ENCODE measurements at places on chromosomes 12 and 14.

DNA sequence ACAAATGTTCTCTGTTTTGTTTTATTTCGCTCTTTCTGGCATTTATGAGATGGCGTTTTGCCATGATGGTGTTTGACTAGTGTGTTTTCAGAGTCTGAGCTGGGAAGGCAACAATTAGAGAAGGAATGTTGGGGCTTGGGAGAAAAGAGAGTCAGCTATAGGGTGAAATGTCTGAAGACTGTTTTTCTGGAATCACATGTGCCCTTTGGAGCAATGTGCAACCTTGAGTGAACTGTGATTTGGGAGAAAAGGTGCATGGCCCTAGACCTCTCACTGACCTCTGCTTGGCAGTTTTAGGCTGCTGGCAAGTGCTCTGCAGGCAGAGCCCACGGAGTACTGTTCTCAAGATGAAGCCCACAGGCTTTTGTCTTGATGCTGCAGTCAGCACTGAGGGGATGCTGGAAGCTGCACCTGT lies 379.9 kb upstream of the PDE3A start:
- DNase-seq: no peak

DNA sequence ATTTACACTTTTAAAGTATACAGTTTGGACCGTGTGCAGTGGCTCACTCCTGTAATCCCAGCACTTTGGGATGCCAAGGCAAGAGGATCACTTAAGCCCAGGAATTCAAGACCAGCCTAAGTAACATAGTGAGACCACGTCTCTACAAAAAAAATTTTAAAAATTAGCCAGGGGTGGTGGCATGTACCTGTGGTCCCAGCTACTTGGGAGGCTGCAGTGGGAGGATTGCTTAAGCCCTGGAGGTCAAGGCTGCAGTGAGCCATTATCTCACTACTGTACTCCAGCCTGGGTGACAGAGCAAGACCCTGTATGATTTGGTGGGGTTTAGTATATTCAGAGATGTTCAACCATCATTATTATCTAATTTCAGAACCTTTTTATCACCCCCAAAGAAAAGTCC lies 4.7 kb downstream of the EIF4B start:
- DNase-seq: no peak

DNA sequence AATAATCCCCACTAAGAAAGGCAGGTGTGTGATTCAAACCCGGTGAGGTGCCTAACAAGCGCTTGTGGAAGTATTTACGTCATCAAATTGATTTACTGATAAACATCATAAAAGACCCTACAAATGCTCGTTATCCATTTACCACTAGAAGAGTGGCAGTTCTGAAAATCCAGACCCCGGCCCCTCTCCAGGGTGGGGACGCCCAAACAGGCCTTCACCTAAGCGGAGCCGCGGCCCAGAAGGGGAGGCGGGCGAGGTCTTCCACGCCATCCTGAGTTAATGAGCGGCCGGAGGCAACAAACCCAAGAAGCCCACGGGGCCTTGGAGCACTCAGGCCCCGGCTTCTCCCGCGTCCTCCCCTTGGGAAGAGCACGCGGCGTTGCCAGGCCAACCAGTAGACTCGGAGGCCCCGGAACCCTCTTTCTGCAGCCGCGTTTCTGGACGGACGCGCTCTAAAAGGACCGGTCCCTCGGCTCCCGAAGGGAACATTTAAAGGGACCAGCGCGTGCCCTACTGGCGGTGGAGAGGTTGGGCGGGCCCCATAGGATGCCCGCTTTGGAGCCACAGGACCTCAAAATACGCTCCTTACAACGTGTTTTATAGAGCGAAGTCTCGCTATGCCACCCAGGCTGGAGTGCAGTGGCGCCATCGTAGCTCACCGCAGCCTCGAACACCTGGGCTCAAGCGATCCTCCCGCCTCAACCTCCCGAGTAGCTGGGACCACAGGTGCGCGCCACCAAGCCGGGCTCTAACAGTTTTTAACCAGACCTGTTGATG lies 3.5 kb downstream of the PTPN21 start:
- no peak for DNase-seq

DNA sequence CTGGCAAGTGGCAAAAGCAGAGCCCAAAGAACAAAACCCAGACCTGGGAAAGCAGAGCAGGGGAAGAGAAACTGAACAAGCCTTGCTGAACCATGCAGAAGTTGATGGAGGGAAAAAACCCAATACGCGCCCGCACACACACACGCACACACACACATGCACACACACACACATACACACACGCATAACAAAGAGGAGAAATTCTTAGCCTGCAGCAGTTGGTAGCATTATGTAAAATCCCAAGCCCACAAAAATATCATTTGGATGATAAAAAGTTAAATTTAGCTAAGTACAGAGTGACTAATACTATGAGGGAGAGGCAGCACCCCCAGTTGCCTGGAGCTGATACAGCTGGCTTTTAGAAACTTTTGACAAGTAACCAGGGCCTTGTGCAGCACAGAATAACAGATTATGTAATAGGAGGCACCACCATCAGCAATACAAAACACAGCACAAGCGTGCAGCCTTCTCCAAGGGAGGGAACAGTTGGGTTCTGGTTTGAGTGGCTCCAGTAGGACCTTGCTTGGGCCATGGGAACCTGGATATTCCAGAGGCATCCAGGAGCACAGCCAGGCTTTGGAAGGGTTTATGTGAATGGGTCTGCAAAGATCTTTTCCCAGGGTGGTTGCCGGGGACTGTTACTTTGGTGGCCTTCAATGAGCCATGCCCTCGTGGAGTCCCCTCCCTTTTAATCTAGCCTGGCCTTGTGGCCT lies 35.3 kb downstream of the PITPNM2 start:
- DNase-seq: no peak

DNA sequence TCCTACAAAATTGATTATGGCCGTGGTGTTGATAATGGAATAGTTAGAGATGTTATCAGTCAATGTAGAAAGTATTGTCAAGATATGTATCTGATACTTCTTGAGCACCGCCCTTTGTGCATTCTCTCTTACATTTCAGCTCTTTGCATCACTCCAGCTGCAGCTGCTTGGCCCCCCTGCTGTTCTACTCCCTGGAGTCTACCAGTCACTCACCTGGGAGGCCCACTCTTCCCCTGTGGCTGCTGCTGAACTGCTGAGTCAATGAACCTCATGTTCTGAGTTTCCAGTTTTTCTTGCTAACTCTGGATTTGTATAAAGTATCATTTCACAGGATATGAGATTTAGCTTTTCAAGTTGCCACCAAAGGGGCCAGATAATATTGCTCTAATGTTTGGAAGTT lies 312.8 kb upstream of the SLC16A7 start:
- no peak for DNase-seq

DNA sequence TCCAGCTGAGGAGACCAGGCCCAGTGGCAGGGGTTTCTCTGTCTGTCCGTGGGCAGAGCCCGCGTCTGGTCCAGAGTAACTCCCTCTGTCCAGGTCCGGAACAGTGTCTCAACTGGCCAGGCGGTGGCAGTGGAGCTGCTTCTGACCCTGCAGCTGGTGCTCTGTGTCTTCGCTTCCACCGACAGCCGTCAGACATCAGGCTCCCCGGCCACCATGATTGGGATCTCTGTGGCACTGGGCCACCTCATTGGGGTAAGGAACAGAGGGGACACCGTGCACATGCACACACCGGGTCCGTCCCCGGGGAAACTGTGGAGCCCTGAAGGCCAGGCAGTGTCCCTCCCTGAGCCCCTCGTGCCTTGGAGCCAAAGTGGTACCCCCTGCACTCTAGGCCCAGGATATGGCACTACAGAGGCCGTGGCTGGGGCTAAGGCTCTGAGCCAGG lies 1.5 kb downstream of the AQP6 start:
- DNase-seq: no peak

DNA sequence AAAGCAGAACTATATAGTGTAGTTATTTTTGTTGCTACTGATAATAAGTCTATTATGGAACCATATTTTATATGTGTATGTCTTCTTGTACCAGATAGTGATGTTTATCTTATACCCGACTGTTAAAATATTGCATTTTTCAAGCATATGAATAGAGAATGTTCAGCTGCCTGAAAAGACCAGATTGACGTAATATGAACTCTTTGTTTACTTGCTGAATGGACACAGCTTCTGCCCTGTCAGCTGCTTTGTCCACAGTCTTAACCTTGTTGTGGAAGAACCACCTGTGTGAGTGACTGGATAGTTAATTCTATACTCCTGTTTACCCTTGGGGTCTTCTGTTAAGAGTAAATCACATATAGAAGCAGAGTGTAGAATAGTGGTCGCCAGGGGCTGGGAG lies 109.3 kb downstream of the LGR5 start:
- no peak for DNase-seq

DNA sequence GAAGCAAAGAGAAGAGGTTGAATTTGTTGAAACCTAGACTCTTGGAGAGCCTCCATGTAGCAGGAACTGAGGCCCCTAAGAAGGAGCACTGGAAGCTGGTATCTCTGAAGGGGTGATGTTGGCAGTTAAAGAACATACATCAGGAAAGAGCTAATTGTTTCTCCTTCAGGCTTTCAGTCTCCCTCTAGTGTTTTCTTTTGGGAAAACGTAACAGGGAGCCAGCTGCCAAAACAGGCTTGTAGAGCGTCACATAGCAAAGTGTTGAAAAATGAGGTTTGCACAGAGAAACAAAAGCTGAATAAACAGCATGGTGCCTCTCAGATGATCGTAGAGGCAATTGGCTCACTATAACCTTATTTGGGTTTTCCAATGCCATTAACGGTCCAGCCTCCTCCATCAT lies 46.9 kb upstream of the CAND1 start:
- no peak for DNase-seq

DNA sequence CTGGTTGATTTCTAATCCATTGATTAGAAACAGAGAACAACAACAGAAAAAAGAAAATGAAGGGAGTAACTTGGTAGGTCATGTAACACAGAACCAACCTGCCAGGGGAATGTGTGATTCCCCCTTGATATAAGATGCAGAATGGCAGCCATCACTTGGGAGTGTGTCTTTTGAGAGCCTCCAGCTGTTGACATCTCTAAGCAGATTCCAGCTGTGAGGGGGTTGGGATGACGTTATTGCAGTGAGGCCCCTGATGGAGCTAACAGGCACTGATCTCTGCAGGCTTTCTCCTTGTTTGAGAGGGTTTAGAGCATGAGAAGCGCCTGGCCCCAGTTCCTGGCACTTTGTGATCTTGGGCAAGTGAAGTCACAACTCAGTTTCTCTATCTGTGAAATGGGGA lies 124.9 kb downstream of the PELI2 start:
- no peak for DNase-seq

DNA sequence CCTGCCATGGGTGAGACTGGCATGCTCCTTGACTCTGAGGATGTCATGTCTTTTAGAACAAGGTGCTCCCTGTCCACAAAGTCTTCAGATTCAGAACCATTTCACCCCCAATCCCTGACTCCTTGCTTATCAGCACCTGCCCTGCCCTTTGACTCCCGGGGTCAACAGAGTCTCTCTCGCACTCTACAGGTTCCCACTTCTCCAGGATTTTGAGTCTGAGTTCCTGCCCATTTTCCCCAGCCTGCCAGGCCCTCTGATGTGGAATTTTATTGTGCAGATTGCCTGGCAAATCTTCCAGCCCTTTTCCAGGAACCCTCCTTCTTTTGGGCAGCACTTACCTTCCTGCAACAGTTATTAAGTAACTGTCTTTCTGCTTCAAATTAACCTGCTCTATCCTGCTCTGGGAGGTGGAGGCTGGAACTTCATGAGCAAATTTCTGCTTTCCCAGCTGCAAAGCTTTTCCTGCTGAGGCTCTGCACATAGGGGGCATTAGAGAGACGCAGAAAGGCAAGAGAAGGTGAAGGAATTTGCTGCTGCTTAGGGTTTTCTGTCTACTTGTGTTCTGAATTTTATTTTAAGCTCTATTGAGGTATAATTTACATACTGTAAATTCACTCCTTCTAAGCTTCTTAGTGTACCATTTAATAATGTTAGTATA lies 259.1 kb downstream of the PCNX1 start:
- no peak for DNase-seq

GRCh38 chr14:32072676-32073075 lies 4.4 kb upstream of the ARHGAP5 start:
- DNase-seq: no peak

DNA sequence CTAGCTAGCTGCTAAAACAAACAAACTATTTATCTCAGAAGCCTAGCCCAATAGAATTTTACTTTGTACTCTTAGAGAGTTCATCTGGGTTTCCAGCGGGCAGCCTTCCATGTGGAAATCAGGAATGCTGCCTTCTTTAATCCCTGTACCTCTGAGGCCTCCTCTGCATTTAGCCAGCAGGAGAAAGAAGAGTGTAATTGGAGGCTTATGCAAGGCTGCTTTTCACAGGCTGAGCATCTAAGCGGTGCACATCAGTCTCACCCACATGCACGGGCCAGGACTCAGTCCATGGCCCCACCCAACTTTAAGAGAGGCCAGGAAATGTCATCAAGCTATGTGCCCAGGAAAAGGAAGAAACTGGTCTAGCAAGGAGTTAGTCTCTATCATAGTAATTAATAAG lies 14.0 kb upstream of the PTGDR start:
- DNase-seq: no peak

DNA sequence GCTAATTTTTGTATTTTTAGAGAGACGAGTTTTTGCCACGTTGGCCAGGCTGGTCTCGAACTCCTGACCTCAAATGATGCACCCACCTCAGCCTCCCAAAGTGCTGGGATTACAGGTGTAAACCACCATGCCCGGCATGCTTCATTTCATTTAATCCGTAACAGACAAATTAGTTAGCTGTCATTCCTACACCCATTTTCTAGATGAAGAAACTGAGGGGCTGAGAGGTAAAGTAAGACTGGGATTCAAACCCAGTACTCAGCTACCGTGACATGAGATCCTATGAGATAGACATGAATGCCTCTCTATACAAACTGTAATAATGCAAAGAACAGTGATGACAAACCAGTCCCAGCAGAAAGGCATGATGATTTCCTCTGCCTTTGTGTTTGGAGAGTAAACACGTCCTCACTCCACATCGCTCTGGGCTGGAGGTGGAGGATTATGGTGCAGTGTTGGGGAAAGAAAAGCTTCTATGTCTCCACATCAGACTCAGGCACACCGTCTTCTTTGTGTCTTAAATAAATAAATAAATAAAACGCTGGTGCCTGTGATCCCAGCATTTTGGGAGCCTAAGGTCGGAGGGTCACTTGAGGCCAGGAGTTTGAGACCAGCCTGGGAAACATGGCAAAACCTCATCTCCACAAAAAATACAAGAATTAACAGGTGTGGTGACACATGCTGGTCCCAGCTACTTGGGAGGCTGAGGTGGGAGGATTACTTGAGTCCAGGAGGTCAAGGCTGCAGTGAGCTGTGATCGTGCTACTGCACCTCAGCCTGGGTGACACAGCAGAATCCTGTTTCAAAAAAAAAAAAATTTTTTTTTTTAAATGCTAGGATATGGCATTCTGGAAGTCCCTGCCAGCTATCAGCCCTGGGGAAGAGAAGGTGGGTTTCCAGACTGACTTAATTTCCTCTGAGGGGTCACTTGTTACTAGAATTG lies 10.5 kb downstream of the VSX2 start:
- no peak for DNase-seq

- no peak for DNase-seq
Measured at GRCh38 chr12:116609319-116610114, 50.3 kb downstream of the MAP1LC3B2 start.

DNA sequence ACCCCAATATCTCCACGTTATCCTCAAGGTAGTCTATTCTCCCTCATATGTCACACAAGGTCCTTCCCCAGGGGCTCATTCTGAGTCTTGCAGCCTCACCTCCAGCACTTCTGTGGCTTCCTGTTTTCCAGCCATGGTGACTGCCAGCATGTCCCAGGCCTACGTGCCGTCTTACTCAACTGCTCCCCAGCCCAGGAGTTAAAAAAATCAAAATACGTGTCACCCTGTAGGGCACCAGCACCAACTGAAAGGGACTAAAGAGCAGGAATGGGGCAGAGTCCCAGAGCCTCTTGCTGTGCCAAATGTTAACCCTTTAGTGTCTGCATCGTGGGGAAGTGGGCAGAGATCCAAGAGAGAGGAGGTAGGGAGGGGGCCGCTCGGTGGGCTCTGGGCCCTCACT lies 37.0 kb upstream of the MED13L start:
- DNase-seq: no peak

GRCh38 chr14:75344411-75344810 lies 65.8 kb downstream of the FOS start:
- no peak for DNase-seq
